Mammary epithelial cell (primary cell): ENCODE measurements at places on chromosomes 7 and 10.

GRCh38 chr7:28596245-28596935 is 184.1 kb downstream of the CREB5 start:
- DNase-seq, result no peak

DNA sequence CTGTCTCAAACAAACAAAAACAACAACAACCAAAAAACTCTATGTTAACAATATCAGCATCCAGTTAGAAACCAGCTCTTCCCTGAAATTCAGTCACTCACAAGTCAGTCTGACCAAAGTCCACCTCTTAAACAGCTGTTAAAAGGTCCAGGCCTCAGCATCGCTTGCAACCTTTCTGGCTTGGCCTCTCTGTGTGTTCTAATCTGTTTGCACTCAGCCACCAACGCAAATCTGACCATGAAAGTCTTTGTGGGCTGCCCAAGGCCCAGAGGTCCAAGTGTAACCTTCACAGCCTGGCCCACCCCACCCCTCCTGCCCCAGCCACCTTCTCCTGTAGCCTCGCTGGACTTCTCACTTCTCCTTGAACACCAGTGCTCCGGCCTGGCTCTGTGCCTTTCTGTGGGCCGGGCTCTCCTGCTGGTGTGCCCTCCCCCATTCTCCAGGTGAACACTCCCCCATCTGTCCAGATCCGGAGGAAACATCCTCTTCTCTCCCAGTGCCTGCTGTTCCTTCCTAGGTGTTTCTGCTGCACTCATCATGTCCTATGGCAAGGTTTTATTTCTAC is 72.2 kb upstream of the EFCAB10 start:
- no peak for DNase-seq

DNA sequence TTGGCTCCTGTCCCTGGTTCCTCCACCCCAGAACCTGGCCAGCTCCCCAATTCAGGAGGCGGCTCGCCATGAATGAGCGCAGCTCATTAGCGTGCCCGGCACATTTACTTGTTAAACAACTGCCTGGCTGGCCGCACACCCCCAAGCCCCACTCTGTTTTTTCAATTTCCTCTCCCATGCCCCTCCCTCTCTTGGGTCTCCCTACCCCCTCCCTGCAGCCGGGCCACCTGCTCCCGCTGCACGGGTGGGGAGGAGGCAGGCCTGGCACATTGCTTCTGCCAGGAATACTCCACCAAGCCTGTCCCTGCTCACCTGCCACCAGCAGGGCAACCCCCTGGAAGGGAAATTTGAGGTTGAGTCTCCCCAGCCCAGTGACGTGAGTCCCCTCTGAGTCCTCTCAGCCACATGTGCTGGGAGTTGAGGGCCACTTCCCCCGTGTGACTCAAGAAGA is 2.5 kb upstream of the SLIT1 start:
- DNase-seq, result no peak

DNA sequence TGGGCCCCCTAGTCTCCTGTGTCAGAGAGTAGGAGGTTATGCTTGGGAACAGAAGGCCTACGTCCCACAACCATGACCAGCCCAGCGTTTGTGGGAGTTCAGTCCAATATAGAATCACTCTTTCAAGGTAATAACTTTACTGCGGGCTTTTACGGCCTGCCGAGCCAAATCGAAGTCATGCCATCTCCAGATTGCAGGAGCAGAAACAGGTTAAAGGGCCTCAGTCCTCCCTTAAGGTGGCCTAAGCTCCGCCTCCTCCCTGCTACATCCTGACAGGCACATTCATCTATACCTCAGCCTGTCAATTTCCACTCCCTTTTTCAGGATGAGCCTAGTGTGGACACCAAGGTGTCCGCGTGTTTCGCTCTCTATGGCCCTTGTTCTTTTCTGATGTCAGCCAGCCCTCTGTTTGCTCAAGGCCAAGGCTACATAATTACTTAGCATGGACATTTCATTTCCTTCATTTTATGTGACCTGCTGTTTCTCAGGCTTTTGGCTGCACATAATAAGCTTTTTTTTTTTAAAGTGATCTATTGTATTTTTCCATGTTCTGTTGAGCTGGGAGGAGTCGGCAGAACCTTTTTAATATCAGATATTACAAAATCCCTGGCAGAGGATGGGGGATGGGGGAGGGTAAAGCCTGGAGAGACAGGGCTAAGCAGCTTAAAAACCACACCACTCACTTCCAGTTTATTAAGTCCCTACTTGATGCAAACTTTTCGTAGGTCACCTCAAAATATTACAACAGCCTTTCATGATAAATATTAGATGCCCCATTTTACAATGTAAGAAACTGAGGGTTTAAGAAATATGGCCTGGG is 84.6 kb downstream of the CACNB2 start:
- DNase-seq, result no peak

DNA sequence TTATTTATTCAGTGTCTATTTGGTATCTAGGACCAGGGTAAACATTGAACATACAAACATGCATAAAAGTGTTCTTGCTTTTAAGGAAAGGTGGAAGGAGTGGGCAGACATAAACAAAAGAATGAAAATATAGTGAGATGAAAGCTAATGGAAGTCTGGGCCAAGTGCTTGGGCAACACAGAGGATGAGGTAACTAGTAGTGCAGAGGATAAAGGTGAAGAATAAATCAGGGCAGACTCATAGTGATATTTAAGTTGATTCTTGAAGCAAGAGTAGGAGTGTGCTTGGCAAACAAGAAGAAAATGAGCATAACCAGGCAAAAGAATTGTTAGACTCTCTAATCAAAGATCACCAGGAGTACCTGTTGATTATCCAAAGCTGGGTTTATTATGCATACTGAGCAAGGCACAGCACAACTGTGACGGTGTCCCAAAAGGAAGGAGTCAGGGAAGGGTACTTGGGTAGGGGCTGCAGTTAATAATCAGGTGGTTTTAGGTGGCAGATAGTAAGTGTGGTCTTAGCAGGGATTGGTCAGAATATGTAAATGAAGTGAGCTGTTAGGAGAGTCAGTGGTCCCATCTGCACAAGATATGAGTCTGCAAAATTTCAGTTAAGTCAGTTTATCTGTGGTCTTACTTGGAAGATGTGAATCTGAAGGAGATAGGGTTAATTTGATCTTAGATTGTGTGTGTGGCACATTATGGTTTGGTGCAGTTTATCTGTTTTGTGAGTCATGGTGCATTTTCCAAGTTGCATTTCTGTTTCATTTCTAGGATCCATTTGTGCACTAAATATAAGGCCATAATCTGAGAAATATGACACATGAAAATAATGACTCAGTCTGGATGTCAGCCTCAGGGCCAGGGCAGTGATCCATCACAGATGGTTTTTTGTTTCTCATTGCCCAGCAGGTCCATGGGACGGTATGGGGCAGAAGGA is 30.6 kb upstream of the TAX1BP1 start:
- peak; percentile 65 for DNase-seq

- DNase-seq, result no peak
Observed at GRCh38 chr7:36275735-36276284, 113.9 kb upstream of the ANLN start.

DNA sequence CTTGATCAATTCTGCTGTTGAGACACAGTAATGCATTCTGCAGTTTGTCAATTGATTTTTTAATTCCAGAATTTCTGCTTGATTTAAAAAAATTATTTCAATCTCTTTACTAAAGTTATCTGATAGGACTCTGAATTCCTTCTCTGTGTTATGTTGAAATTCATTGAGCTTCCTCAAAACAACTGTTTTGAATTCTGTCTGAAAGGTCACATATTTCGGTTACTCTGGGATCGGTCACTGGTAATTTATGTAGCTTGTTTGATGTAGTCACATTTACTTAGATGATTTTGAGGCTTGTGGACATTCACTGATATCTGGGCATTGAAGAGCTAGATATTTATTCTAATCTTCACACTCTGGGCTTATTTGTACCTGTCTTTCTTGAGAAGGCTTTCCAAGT is 67.2 kb upstream of the NME8 start:
- DNase-seq, result no peak

- no peak for DNase-seq
Observed at GRCh38 chr10:52437205-52437646, 123.1 kb downstream of the DKK1 start.

GRCh38 chr7:77649716-77650349 is 46.4 kb upstream of the RSBN1L start:
- no peak for DNase-seq

- no peak for DNase-seq
Observed at GRCh38 chr10:72832701-72833100, 60.8 kb upstream of the OIT3 start.

GRCh38 chr7:84021292-84021908 is 173.2 kb downstream of the SEMA3A start:
- no peak for DNase-seq

DNA sequence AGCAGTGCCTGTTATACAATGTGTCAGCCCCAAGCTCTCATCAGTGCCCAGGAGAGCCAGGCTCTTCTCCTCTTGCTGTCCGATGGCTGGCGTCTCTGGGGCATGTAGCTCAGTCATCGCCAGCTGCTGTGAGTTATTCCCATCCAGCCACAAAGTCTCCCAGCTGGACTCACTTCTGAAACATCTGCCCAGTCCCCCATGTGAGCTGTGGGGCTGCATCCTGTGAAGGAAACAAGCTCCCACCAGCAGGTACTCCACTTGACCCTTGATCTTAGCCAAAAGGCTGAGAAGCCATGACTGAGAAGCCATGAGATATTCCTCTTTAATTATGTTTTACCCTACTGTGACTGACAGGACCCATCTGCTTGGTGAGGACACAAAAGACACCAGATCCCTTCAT is 212.7 kb upstream of the IGFBP3 start:
- no peak for DNase-seq

DNA sequence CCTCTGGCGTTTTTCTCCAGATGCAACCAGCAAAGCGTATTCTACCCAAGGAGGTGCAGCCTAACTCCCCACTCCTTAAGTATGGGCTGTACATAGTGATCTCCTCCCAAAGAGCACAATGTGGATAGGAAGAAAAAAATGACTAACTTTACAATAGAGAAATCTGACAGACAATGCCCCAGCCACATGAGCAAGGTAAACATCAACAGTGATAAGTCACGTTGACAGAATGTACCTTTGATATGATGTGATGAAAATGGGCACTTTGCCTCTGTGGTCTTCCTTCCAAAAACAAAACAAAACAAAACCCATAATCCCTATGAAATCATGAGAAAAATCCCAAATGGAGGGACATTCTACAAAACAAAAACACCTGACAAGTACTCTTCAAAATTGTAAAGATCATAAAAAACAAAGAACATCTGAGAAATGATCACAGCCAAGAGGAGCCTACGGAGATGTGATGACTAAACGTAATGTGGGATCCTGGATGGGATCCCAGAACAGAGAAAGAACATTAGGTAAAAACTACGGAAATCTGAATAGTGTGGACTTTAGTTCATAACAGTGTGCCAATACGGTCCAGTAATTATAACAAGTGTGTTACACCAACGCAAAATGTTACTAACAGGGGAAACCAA is 50.6 kb downstream of the ABLIM1 start:
- peak; percentile 47 for DNase-seq

- DNase-seq, result no peak
Observed at GRCh38 chr7:158975526-158976467, 119.4 kb downstream of the DYNC2I1 start.

- no peak for DNase-seq
Observed at GRCh38 chr10:2120746-2121145, 383.4 kb upstream of the ADARB2 start.

GRCh38 chr10:64798297-64798696 is 1277.1 kb downstream of the REEP3 start:
- no peak for DNase-seq

DNA sequence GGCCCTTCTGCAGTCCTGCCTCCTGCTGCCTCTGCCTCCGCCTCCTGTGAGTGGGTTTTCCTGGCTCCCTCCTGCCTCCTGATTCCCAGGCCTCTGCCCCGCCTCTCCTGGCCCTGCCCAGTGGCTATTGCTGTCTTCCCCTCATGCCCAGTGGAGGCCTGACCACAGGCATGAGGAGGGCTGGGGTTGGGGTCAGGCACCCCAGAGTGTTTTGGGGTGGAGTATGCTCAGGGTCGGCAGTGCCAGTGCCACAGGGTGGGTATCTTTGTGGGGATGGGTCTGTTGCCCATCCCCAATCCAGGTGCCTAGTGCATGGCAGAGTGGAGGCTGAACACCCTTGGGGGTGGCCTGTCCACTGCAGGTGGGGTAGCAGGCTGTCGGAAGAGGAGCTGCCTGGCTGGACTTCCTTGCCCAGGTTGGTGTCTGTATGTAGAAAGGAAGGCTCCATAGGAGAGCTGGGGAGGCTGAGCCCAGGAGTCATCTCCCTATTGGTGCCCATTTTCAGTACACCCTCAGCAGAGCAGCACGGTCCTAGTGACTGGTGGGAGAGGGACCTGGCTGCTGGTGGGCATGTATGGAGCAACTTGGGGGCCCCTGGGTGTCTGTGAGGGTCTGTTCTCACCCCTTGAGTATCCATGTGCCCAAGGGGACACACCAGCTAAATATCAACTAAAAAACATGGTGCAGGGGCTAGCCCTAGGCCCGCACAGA is 62.2 kb downstream of the ARHGAP22 start:
- DNase-seq, result no peak

GRCh38 chr10:119305860-119306513 is 98.6 kb downstream of the GRK5 start:
- DNase-seq, result peak; percentile 97

DNA sequence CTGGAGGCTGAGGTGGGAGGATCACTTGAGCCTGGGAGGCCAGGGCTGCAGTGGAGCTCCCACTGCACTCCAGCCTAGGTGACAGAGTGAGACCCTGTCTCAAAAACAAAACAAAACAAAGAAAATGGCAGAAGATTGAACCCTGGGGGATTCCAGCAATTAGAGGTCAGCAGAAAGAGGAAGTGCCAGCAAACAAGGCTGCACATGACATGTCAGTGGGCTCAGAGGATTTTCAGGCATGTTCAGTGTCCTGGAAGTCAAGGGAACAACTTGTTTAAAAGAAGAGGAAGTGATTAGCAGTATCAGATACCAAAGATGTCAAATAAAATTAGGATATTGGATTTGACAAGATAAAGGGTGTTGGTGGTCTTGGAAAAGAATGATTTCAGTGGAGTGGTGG is 32.3 kb downstream of the RAB18 start:
- DNase-seq, result no peak

DNA sequence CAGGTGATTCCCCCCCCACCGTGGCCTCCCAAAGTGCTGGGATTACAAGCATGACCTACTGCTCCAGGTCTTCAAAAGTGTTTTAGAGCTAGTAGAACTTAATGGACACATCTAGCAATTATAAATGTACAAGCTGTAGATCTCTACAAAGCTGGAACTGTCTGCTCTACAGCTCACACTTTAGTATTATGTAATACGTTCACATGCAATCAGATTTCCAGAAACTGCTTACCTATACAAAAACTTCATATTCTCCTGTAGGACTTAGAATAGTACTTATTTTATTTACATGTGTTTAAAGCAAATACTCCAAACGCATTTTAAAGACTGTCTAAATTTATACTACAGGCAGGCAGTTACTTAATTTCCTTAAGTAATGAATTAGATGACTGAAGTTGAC is 39.2 kb upstream of the ASL start:
- no peak for DNase-seq

GRCh38 chr10:16141499-16141898 is 281.2 kb upstream of the MINDY3 start:
- DNase-seq, result no peak
